Stimulated activated CD8-positive, alpha-beta memory T cell treated with anti-CD3 and anti-CD28 coated beads, Interleukin-4, amount 100 ng/mL, for 48 hours (primary cell): ENCODE measurements at places on chromosomes 3 and 15.

DNA sequence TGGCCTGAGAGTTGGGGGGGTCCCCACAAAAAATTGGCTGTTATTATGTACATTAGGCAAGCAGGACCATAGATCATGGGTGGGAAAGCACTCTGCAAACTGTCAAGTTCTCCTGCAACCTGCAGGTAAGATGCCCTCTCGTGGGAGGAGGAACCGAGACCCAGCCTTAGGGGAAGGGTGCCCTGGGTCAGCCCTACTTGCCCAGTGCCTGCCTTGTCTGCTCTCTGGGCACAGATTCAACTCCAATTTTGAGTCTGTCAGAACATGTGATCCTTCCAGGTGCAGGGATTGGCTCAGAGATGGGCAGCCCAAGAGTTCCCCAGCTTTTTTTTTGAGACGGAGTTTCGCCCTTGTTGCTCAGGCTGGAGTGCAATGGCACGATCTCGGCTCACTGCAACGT, 99.2 kb downstream of the PLXNA1 start:
- DNase-seq = no peak

DNA sequence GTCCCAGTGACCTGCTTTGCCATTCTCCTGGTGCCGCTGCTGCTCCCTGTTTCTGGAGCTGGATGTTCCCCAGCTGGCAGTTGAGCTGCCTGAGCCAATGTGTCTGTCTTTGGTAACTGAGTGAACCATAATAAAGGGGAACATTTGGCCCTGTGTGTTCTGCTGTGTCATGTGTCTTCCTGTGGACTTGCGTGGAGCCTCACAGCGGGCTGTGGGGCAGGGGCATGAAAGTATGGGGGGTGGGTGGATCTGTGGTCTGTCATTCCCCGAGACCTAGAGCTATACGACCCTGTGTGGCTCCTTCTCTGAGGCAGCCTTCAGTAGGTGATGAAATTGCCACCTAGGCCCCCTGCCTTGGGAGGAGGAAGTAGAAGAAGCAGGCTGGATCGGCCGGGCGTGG, 2.0 kb upstream of the PPCDC start:
- DNase-seq = no peak

DNA sequence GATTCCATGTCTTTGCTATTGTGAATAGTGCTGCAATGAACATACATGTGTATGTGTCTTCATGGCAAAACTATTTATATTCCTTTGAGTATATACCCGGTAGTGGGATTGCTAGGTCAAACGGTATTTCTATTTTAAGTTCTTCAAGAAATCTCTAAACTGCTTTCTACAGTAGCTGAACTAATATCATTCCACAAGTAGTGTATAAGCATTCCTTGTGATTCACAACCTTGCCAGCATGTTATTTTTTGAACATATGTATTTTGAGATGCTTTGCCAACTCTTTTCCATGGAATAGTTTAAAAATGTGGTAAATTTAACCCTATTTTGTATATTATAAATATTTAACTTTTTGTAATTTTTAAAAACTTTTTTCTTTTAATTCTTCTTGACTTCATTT, 592.7 kb upstream of the NAALADL2 start:
- DNase-seq = no peak

DNA sequence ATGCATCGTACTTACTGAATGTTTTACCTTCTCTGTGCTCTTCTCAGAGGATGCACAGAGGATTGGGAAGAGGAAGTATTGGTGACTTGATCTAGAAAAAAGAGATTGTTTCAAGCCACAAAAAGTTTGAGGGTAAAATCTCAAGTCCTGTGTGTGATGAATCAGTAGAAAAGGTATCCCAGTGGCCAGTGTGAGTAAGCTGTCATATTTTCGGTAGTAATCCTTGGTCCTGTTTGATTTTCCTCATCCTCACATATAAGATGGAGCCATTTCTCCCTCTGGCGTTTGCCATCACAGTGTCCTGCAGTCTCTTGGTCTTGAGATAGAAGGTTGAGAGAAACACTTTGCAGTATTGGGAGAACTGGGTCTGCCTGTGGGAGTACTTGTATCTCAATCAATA, 166.8 kb downstream of the LPP start:
- no peak for DNase-seq

DNA sequence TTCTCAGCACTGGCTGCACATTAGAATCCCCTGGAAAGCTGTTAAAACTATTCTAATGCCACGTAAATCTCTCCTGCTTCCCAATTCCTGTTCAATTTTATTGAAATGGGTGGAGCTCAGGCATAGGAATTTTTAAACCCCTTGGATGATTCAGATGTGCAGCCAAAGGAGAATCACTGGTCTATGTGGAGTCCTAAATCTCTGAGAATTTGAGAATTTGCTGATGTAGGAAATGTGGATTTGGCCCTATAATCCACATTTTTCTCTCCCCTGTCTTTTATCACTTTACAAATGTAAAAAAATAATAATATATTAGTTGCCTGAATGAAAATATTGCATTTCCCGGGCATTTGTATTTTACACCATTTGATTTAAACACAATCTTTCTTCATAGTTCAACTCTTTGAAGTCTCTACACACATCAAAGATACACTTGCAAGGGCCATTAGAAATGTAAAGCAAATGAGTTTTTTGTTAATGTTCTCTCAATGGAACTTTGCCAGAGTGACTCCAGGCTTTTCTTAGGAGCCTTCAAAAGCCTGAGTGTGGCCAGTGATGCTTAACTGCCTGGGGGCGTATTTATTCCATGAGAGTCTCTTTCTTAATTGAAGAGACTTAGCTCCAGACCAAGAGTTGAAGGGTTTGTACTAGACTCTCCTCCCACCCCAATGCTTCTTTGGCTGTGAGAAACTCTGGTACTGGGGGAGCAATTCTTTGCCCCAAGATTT, 48.8 kb upstream of the PTX3 start:
- no peak for DNase-seq

DNA sequence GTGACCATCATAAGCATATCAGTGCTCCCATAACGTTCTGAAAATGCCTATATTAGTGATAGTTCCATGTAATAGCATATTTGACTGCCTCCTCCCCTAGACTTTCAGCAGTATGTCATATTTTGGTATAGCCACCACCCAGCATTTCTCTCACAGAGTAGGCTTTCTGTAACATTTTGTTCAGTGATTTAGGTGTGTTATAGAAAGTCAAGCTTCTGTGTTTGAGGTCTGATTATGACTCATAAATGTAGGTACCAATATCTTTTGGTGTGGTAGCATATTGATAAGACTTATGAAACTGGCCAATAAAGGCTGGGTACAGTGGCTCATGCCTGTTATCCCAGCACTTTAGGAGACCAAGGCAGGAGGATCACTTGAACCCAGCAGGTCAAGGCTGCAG, 34.3 kb upstream of the ZMAT3 start:
- DNase-seq = no peak

DNA sequence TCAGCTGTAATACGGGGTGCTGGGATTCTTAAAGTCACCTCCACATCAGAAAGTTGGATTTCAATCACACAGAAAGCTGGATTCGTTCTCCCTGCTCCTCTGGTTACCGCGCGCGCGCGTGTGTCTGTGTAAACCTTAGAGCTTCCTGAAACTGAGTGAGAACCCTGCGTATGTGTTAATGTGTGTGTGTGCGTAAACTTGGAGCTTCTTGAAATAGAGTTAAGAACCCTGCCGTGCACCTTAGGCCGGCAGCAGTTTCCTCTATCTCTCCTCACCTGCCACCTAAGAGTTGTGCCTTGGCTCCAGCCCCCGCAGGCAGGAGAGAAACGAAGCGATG, 531 bp downstream of the LZTFL1 start:
- DNase-seq = no peak

GRCh38 chr15:59237924-59238331, 31.3 kb downstream of the LDHAL6B start:
- no peak for DNase-seq

GRCh38 chr3:75985432-75985831, 200.1 kb upstream of the ZNF717 start:
- DNase-seq = no peak

DNA sequence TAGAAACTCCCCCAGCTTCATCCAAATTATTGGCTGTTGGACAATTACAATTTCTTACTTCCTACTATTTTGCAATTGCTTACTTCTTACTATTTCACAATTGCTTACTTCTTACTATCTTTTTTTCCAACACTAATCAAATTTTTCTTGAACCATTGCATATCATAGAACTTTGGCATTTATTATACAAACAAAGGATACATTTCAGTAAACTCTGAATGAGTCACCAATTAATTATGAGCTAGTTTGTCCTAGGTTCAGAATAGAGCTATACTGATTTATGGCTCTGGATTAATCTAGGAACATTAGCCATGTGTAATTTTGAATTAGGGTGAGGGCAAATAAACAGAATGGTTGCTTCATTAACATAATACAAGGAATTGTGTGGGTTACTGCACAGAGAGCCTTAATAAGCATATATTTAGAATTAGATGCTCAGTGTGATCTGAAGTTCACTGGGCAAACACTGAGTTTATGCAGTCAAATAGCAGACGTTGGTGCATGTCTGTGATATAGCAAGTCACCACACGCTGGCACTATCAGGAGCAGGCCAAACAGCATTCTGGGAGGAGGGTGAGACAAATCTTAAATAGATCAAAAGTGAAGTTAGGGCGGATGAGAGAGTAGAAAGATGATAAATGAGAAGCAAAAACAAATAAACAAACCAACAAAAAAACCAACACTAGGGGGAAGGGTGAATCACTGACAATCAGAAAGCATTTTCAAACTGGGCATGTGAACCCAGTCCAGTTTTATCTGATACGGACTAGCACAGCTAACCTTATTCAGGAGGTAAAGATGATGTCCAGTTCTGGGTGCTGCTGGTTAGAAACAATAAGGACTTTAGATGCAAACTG, 21.5 kb downstream of the GABRR3 start:
- DNase-seq = no peak

DNA sequence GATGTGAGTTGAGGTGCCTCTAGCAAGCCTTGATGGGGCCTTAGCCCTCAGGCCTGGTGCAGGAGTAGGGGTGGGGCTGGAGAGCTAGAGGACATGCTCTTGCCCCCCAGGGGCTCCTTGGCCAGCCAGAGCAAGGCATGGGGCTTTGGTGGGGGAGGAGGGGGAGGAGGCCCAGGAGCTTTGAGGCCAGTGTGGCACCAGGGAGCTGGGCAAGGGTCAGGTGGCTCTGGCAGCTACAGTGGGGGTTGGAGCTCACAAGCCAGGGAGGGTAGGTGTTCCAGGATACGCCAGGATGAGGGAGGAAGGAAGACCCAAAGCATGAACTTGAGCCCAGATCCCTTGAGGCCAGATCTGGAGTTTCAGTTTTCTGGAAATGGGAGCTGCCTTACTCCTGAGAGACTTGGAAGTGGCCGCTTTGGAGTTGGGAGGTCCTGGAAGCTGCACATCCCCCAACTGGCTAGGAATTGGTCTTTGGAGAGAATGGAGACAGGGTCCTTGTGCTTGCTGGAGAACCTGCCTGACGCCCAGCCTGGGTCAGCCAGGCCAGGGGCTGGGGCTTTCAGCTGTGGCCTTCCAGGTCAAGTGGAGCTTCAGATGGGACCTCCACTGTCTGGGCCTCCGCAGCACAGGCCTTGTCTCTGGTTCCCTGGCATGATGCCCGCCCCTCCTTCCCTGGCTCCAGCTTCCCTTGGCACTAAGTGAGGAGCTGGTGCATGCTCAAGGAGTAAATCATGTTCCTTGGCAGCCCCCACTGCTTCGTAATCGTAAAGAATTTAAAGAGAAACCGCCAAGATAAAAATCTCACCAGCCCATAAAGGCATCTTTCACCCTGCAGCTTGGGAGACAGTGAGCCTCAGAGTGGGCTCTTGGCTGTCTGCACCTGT, 8.7 kb downstream of the SEMA3F start:
- DNase-seq = no peak
